Stimulated activated CD4-positive, alpha-beta T cell treated with anti-CD3 and anti-CD28 coated beads, Interleukin-4, amount 100 ng/mL, for 4 hours (primary cell): ENCODE measurements at places on chromosomes 4 and X.
A peak's percentile ranks its signal among the peaks of the same experiment; 100 is the strongest.

- DNase-seq: no peak
These were observed 61.7 kb downstream of the ADRA2C start for GRCh38 chr4:3827616-3828492.

DNA sequence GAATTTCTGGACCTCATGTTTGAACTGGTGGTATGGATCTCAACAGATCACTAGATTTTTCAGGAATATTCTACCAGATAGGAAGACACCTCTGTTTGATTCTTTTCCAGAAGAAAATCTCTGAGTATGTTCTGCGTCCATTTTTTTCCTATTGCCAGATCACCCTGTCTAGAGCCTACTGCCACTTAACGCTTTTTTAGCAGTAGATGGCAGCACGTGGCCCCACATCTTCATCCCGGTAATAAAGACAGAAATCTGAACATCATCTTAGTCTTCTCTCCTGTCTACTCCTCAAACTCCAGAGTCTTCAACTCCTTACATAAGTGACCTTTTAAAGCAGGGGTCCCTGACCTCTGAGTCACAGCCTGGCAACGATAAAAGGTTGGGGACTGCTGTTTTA is 184.7 kb downstream of the TMA16 start:
- DNase-seq: no peak

DNA sequence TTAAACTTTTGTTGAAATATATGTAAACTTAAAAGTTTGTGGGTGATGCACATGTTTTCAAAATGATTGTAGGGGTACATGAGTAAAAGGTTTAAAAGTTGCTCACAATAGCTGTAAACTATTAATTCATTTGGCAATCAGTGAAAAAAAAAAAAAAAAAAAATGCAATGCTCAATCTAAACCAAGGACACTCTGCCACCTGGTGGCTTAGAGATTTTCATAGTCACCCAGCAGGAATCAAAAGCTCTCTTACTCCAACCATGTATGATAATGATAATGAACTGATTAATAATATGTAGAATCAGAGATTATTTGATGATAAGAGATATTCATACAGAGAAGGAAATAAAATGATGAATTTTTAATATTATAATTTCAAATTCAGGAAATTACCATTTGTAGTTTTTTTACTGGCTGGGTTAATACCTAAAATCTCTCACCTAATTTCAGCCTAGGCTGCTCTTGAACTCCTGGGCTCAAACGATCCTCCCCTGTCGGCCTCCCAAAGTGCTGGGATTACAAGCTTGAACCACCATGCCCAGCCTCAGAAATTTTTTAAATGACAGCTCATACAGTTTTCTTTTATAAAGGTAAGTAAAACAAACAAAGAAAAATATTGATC is 46.9 kb upstream of the SLC25A4 start:
- DNase-seq: no peak

- no peak for DNase-seq
These were observed 43.6 kb upstream of the UCP1 start for GRCh38 chr4:140612357-140612756.

- DNase-seq: no peak
These were observed 31.6 kb downstream of the UBE2K start for GRCh38 chr4:39729557-39729956.

GRCh38 chrX:46376246-46376885 is 168.9 kb downstream of the ZNF674 start:
- DNase-seq: peak; percentile 0

DNA sequence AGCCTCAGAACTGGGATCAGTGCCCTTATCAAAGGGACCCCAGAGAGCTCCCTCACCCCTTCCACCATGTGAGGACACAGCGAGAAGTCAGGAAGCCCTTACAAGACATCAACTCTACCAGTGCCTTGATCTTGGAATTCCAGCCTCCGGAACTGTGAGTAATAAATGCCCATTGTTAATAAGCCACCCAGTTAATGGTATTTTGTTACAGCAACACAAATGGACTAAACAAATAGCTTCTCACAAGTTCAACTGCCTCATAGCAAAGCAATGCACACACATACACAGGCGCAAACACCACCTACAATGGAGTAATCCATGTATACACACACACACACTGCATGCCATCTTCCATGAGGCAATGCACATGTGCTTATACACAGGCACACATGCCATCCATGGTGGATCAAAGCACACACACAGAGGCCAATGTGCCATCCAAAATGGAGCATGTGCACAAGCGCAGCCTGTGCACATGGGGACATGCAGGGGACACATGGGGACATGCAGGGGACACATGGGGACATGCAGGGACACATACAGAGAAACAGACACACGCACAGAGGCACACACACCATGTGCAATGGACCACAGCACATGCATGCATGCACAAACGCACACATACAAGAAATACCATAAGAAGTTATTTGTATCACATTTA is 137.6 kb upstream of the TBL1X start:
- DNase-seq: no peak

- DNase-seq: peak; percentile 54
These were observed at the start of gene FAM50A for GRCh38 chrX:154443992-154444754. Gene FAM50A, plus strand, starts transcription at chrX:154444141. Its CDS starts 95 bp downstream, at chrX:154444236.

GRCh38 chrX:120310861-120311726 is at the start of gene TMEM255A:
Gene TMEM255A, minus strand, starts transcription at chrX:120311461. Its CDS starts 152 bp downstream, at chrX:120311309.
- no peak for DNase-seq

GRCh38 chr4:168794092-168794707 is 215.9 kb downstream of the CBR4 start:
- DNase-seq: no peak

DNA sequence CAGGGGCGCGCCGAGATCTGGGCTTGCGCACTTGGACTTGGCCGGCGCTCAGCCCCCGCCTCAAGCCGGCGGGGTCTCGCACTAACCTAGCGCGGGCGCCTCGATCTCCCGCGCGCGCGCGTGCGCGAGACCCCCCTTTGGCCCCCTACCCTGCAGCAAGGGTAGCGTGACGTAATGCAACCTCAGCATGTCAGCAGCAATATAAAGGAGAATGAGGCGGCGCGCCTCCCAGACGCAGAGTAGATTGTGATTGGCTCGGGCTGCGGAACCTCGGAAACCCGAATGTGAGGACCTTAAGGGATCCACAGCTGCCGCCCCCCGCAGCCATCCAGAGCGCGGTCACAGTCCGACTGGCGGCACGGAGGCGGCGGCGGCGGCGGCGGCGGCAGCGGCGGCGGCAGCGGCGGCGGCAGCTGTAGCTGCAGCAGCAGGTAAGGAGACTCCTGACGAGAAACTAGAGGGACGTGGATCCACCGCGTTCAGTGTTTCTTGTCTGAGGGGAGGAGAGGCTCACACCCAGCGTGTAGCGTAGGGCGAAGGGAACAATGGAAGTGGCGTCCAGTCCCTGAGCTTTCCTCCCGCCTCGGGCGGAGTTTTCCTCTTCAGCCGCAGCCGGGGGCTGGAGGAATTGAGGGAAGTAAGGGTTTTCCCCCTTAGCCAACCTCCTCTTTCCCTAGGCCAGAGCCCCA is at the start of the genes SATL1 and ZNF711:
SATL1 (minus strand) TSS at position 19 of the 689 bp plus-strand sequence. CDS start 134,811 bp downstream, outside the sequence.
ZNF711 (plus strand) TSS at position 231 of the 689 bp plus-strand sequence. CDS start 3,582 bp downstream, outside the sequence.
- no peak for DNase-seq

- no peak for DNase-seq
These were observed 42.6 kb downstream of the CHRNA9 start for GRCh38 chr4:40377512-40378365.

GRCh38 chr4:56748271-56748670 is 67.2 kb upstream of the HOPX start:
- DNase-seq: no peak

DNA sequence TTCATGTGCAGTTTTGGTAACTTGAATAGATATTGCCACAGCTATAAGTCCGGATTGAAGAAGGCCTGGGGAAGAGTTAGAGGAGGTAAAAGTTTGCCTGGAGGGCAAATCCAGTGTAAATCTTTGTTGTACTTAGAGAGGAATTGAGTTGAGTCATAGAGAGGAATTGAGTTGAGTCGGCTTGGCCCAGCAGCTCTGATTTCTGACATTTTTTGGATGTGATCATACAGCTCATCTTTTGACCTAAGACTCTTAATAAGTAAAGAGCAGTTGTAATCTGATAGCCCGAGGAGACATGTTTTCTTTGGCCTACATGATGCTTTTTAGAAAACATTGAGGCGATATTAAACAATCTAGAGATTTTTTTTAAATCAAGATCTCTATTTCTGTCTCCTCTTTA is 3.9 kb downstream of the KIT start:
- no peak for DNase-seq

- DNase-seq: no peak
These were observed 39.4 kb downstream of the DCLK2 start for GRCh38 chr4:150117629-150118028.

GRCh38 chr4:28451346-28451745 is 1590.7 kb downstream of the STIM2 start:
- no peak for DNase-seq

GRCh38 chr4:8185930-8186329 is 13.2 kb upstream of the SH3TC1 start:
- DNase-seq: no peak

DNA sequence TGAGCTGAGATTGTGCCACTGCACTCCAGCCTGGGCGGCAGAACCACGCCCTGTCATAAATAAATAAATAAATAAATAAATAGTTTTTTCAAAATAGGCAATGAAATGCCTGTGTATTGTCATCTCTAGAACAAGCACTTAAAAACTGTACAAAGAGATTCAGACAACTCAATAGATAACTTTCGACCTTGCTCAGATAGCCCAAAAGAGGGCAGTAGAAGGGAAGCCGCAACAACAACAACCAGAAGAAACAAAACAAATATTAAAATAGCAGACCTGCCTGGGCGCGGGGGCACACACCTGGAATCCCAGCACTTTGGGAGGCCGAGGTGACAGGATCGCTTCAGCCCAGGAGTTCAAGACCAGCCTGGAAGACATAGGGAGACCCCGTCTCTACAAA is 9.4 kb upstream of the CLDN34 start:
- no peak for DNase-seq

DNA sequence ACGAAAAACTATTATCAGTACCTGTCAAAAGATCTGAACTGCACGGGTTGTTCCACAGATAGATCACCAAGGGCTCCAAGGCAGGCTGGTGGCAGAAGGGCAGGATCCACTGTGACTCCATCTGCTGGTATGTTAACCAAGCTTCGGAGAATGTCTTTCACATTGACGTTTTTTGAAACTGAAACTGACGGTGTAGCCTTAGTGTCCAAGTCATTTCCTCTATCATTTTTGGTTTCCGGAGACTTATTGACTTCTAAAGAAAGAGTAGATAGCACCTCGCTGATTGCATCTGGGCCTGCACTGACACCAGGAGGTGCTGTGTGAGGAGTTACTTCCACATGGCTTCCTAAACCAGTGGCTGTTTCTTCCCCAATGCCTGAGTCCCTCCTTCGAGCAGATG is 186.9 kb downstream of the LRBA start:
- peak; percentile 6 for DNase-seq

DNA sequence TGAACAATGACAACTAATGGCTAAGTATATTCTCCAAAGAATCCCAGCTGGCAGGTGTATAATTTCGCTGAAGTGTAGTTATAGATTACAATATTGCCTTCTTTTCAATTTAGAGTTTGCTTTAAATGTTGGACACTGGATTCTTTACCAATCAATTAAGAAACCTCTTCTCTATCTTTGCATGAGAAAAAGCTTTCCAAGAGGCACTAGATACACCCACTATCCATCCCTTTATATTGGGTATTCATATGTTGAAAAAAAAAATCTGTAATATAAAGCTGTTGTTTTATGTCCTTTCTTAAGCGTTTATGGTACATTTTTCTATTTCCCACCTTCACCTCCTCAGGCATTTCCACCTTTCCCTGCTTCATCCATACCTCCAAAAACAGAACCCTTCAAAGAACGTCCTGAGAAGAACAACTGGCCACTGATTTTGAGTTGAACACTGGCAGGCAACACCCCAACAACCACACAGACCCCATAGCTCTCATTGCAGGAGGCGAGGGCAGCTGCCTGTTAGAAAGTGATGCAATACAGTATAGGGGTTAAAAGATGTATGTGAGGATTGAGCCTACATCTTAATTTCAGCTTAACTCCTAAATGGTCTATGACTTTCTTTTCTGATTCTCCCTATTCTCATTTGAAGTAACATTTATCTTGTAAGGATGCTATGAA is 11.8 kb downstream of the ADH6 start:
- no peak for DNase-seq
